ENCODE measurements at places on chromosomes 4 and X.

DNA sequence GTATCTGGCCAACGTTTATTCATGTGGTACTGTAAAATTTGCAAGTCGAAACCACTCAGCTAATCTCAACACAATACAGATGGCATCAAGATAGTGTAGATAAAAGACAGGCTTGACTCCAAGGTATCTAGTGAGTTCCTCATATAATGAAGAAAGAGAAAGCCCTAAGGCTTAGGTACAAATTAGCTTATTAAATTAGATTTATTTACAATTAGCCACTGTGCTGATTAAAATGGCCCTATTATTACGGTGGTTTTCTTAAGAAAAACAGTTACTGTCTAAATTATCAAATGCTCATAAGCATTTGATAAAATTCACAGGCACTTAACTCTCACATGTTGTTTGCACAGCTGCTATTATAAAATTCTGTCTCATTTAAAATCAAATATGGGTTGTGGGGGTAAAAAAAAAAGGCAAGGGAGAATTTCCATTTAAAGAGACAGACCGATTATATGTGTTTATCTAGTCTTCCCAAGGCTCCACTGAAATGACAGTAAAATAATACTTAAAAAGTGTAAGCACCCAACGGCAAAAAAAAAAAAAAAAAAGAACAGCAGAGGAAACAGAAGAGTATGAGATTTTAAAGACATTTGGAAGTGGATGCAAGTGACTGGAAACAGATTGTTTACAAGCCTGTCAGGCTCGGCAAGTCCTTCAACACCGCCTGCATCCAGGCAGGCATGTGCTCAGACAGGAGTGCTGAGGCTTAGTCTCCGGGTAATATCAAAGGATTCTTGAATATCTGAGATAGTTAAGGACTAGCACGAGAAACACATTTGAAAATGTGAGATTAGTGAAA lies 55.1 kb downstream of the FAM13A start:
- no peak for DNase-seq

DNA sequence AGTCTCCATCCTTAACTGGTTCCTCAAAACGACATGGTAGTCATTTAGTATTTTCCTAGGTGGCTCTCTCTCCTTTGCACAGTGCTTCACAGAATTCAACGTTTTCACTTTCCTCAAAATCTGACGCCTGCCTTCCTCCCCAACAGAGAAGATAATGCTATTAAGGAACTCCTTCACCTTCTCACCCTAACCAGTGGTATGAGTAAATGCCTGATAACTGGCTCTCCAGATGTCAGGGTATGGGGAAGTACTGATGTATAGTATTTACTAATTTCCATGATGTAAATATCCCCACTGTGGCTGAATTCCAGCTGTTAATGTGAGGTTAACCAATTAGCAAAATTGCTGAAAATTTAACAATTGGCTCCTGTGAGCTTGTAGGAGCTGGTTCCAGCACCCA lies 28.8 kb upstream of the NSUN7 start:
- DNase-seq, result no peak

DNA sequence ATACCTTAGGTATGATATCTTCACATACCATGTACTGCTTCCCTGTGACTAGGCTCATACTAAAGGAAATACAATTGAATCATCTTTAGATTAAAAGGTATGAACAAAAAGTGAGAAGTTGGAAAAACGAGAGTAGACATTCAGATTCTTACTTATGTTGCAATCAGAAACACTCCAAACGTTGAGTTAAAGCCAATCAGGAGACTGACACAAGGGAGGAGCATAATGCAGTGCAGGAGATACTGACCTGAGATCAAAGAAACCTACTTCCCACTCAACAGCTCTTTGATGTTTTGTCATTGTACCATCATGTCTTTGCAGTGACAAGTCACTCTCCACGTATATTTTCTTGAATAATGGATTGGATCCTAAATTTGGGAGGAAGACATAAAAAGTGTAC lies 8.9 kb upstream of the PCDH18 start:
- DNase-seq, result no peak

DNA sequence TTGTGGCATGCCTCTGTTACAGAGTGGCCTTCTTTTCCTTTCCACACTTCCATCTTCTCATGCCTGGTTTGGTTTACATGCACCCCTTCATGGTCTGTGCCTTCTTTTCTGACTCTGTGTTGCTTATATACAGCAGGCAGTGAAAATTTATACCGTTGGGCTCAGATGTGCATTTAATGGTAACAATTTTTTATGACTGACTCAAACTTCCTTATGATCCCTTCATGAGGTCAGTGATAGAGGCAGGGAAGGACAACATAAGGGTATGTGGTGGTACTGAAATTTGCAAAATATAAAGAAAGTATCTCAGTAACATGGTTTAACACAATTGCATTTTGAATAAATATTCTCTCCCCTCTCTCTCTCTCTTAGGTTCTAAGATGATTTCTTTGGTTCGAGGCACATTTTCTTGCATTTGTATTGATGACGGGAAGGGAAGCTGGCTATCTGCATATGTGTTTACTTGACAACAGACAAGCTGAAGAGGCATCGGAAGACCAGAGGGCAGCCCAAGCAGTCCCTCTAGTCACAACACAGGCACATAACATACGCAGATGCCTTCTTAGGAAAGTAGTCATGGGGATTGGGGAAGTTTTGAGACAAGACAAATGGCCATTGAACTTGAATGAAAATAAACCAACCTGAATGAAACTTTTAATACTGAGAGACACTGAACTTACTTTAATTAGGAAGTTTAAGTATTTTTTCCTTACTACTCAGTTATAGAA lies 163.3 kb upstream of the LEF1 start:
- DNase-seq, result no peak

GRCh38 chrX:134542485-134542884 lies 82.5 kb downstream of the HPRT1 start:
- DNase-seq, result no peak

DNA sequence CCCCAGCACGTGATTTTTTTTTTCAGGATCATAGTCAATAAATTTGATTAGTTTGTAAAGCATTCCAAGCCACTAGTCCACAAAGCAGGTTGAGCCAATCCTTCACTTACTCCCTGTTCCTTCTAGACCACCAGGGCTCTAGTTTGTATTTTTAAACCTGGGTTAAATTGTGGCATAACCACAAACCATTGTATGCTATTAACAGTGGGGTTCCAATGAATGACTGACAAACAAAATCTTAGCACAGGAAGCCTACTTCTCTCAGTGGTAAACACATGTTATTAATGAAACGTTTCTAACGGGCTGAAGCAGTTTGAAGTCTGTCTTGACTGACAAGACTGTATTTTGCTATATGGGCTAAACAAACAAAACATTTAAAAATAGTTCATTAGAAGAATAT lies 48.6 kb upstream of the GYPA start:
- DNase-seq, result no peak

GRCh38 chr4:73742490-73743160 lies 2.3 kb downstream of the CXCL8 start:
- no peak for DNase-seq

DNA sequence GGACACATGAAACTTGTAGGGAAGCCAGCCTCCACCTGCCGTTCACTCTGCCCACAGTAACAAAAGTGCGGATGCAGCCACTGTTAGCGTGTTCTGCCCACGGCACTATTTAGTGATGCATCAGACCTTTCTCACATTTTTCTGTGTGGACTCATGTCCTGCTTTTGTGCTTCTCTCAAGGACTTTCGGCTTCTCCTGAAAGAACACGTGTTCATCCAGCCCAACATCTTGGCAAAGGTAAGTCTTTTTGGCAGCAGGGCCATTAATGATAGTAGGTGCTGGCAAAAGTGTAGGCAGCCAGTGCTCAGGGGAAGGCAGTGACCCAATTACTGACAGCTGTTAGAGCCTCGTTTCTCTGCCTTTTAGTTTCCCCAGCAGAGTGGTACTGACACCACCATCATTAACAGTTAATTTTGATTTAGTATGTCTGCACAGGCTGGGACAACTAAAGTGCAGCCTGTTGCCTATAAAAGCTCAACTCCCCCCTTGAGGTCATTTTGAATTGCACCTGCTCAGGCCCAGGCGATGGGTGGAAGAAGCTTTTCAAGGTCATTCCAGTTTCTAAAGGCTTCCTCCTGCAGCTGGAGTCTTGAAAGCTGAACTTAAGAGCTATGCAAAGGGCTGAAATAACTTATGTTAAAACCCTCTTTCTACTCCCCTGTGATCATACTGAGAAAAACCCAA lies 54.5 kb upstream of the HPSE start:
- DNase-seq, result no peak

DNA sequence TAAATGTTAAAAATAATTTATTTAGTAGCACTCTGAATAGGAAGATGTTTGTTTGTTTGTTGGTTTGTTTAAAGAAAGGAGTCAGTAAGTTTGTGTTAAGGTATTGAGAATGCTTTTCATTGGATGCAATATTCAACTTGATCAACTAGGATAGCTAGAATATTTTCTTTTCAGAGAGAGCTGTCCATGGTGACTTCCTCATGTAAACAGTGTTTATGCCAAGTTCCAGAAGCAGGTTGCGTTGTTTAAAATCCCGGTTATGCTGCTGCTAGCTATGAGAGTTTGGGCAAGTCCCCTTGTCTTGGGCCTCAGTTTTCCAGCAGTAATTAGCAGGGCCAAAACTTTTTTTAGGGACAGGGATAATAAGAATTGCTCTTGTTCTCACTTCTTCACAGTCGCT lies 876.2 kb upstream of the HS3ST1 start:
- DNase-seq, result no peak

- DNase-seq, result no peak
These were observed 1.1 kb upstream of the CHIC2 start for GRCh38 chr4:54065282-54066087.

DNA sequence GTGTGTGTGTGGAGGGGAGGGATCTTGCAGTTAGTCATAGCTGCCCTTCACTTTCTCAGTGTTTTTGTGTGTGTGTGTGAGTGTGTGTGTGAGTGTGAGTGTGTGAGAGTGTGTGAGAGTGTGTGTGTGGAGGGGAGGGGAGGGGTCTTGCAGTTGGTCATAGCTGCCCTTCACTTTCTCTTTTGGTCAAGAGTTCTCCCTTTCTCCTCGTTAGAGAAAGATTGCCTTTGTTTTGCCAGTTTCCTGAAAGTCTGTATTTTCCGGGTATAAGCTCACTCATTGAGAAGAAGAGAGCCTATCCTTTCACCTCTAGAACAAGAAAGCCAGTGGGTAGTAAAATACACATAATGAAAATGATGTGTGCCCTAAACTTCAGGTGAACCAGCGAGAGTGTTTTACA lies 75.2 kb upstream of the ENPP6 start:
- no peak for DNase-seq

- DNase-seq, result no peak
These were observed 5.7 kb downstream of the ELK1 start for GRCh38 chrX:47644557-47645091.

DNA sequence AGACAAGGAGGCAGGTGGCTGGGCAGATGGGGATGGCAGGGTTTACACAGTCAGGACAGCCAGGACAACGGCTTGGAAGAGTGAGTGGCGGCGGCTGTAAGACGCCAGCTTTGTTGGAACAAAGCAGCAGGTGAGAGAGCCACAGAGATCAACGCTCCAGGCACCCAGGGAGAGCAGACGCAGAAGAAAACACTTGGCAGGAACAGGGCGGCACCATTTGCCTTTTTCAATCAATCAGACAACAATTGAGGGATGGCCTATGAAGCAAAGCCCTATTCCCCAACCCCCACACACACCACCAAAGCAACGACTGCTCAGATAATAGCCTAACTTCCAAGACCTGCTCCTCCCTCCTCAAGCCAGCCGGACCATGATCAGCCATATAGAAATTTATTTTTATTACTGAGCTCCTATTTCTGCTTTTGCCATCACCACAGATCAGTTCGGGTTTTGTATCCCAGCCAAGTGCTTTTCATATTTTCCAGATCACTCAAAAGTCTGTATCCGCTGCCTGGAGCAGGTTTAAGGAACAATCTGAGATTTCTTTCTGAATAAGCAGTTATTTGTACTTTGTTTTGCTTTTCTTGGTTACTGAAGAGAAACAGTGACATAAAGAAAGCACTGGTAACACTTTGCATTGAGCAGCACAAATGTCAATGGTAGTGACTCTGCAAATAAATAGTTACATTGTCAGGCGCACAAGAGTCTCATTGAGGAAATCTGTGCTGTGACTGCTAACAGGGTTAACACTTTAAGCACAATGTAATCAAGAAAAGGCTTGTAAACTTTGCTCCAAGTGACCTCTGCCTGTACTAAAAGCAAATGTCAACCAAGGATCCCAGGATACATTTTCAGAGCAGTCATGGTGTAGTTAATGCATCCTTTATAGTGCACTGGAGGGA lies 81.8 kb upstream of the RBPJ start:
- DNase-seq, result no peak

- no peak for DNase-seq
These were observed 765.3 kb upstream of the SLIT2 start for GRCh38 chr4:19486400-19486799.

- no peak for DNase-seq
These were observed 593 bp downstream of the NPY1R start for GRCh38 chr4:163331629-163332376.

DNA sequence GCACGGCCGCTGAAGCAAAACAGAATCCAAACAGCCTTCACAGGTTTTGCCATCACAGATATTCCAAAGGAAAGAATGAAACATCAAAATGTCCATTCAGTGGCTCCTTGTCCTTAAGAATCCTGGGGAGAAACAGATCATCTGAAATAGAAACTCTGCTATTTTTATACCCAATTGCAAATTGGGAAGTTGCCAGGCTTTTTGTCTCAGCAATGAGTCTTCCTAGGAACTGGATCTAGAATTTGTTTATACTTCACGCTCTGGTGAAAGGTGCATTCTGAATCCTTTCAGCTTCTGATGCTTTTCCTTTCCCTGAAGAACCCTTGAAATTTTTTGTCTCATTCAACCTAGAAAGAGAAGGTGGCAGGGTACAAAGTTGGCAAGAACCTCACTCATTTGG lies 218.9 kb downstream of the FBXW7 start:
- DNase-seq, result no peak

GRCh38 chr4:19005211-19005610 lies 983.7 kb upstream of the LCORL start:
- DNase-seq, result no peak

- no peak for DNase-seq
These were observed 92.9 kb upstream of the TNIP3 start for GRCh38 chr4:121256887-121257466.

- no peak for DNase-seq
These were observed 231.3 kb upstream of the PITX2 start for GRCh38 chr4:110854021-110854678.

DNA sequence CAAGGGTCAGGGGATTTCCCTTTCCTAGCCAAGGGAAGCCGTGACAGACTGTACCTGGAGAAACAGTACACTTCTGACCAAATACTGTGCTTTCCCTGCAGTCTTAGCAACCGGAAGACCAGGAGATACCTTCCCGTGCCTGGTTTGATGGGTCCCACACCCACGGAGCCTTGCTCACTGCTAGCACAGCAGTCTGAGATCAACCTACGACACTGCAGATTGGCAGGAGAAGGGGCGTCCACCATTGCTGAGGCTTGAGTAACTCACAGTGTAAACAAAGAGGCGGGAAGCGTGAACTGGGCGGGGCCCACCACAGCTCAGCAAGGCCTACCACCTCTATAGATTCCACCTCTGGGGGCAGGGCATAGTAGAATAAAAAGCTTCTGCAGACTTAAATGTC lies 48.7 kb upstream of the SRD5A3 start:
- DNase-seq, result no peak

All from stimulated activated CD8-positive, alpha-beta memory T cell treated with anti-CD3 and anti-CD28 coated beads, Interleukin-4, amount 100 ng/mL, for 1 hour (primary cell).